ENCODE measurements at places on chromosomes 13 and 19.

GRCh38 chr19:17340302-17340870, 3.0 kb downstream of the GTPBP3 start:
- DNase-seq = no peak

DNA sequence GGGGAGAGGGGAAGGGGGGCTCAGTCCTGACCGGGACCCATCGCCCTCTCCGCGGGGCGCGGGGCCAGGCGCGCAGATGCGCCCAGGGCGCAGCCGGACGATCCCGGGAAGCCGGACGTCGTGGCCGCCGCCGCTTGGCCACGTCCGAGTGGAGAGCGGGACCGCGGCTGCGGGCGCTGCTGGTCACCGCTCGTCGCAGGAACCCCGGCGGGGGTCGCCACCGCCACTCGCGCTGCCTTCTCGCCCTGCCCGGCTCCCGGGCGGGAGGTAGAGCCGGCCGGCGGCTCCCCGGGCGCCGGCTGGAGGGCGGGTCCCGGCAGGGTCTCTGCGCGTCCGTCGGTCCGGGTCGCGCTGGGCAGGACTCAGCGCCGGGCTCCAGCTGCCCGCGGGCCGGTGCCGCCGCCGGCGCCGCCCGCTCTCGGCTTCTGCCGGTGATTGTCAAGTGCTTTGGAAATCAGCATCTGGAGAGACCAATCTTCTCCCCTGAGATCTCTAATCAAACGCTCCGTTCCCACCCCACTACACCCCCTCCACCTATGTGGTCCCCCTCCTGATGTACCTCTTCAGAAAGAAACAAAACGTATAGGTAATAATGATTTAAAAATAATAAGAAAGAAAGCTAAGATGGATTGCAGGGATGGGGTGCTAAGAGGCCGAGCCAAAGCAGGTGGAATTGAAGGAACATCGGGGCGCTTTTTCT, 464.4 kb downstream of the ITGBL1 start:
- DNase-seq = no peak

DNA sequence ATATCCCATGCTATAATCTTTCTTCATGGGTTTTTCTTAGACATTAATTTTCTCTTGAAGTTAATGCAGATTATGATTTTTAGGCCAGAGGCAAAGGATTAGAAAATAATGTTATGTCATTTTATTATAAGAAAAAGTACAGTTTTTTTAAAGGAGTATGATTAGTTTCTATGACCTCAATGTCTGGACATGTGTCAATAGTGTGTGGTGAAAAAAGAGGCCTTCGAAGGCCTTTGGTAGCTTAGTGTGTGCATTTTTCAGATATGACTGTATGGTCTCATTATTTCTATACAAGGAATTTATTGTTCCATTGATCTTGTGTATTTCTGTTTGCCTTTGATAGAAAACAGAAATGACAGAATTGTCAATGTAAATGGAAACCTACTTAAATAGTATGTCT, 195.6 kb downstream of the GPC5 start:
- no peak for DNase-seq

- no peak for DNase-seq
Measured at GRCh38 chr19:17385878-17386611, 8.0 kb downstream of the CCDC194 start.

DNA sequence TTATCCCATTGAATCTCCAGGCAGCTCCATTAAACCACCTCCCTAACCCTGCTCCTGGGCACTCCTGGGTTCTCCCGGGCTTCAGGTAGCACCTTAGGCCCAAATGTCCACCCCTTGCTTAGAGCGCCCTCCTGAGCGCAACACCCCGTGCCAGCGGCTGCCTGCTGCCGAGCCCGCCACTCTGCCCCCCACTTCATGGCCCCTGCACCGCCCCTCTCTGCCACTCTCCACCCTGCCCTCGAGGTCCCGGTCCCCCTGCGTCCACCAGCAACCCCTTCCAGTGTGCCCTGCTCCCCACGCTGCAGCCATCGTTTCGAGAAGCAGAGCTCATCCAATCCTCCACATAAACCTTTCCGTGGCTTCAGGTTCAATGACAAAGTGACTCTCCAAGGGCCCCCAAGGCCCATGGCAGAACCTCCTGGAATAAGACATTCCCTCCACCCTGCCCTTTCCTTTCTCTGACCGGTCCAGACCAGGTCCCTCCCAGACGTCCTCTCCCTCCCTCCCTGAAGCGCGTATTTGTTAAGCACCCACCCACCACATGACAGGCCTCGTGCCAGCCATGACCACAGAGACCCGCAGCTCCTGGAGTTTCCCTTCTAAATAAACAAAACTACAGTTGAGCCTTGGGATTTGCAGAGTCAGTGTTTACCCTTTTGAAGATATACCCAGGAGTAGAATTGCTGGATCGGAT, 66.6 kb downstream of the ARHGEF18 start:
- DNase-seq = no peak

GRCh38 chr19:8256276-8257051, 47.3 kb downstream of the CERS4 start:
- no peak for DNase-seq

- DNase-seq = no peak
Measured at GRCh38 chr13:73146707-73147106, 87.9 kb downstream of the KLF5 start.

DNA sequence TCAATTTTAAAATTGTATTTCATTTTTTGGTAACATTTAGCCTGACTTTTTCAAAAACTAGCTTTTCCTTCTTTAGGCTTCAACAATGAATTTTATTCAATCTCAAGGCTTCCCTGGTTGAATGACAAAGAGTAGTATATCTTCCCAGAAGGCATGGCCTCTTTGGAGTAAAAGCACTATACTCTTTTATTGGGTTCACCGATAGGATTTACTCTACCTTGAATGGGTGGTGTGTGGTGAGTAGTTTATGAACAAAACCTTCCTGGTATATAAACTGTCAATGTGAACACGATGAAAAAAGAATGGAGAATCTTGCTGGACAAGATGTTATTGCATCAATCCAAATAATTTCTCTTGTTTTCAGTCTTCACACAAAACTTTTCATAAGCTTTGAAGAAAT, 167.7 kb downstream of the DACH1 start:
- no peak for DNase-seq

DNA sequence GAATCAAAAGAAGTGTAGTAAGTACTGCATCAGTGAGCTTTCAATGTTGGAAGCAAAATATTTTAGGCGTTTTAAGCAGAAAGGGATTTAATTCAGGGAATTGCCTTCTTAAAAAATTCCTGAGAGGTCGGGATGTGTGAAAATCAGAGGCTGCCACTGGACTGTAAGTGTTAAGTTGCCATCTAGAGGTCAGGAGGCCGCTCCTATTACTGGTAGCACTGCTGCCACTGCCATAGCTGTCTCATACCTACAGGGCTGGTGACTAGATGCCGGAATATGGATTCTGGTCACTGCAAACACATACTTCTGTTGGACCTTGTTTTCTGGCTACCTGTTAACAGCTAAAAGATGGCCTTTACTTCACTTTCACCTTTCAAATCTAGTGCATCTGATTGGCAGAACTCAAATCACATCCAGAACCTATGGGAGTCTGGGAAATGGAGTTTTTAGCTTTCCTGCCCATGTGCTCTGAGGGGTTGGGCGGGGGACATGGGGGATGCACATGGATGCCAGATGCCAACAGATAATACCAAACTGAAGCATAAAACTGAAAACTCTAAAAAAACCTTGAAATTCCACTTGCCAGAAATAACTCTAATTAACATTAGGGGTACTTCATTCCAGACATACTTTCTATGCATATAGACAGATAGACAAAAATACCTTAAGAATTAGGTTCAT, 29.8 kb downstream of the DGKH start:
- no peak for DNase-seq

Measured in GM12864 (cell line).